Activated T-cell treated with anti-CD3 and anti-CD28 coated beads for 24 hours (primary cell): ENCODE measurements at places on chromosomes 16 and 17.

DNA sequence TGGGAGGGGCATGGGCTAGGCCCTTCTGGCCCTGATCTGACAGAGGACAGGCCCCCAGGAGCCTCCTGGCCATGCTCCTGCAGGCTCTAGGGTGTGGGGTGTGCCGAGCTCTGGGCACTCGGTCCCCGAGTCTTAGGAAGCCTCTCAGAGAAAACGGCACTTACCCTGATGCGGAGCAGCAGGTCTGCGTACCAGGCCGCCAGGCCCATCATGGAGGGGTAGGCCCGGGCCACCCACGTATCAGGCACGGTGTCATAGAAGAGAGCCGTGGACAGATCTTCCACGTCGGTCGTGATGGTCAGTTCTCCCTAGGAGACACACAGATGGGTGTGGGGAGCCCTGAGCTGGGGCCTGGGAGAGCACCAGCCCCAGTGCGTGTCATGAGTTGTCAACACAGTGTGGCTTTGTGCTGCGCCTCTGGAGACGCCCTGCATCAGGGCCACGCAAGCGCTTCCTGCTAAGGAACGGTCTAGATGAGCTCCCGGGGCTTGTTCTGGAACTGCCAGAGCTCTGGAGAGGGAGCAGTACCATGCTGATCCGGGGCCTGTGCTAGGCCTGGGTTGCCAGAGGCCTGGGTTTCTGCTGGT lies 47.9 kb downstream of the PGS1 start:
- no peak for DNase-seq

GRCh38 chr16:23152386-23153178 lies 3.3 kb upstream of the USP31 start:
- no peak for DNase-seq

DNA sequence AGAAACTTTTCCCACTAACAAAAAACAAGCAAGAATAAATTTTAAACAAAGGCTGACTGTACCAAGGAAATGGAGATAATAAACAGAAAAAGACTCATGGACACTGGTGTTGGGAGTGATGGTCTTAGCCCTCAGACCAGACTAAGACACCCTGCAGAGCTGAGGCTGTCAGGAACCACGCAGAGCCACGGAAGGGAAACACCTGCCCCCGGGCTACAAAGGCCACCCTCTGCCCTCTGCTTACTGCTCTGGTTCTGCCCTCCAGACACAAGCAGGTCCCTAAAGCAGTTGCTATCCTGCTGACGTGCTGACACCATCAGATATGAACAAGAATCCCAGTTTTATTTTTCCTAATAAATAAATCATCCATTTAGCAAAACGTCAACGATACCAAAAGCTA lies 80.0 kb downstream of the ANKRD11 start:
- DNase-seq, result no peak

DNA sequence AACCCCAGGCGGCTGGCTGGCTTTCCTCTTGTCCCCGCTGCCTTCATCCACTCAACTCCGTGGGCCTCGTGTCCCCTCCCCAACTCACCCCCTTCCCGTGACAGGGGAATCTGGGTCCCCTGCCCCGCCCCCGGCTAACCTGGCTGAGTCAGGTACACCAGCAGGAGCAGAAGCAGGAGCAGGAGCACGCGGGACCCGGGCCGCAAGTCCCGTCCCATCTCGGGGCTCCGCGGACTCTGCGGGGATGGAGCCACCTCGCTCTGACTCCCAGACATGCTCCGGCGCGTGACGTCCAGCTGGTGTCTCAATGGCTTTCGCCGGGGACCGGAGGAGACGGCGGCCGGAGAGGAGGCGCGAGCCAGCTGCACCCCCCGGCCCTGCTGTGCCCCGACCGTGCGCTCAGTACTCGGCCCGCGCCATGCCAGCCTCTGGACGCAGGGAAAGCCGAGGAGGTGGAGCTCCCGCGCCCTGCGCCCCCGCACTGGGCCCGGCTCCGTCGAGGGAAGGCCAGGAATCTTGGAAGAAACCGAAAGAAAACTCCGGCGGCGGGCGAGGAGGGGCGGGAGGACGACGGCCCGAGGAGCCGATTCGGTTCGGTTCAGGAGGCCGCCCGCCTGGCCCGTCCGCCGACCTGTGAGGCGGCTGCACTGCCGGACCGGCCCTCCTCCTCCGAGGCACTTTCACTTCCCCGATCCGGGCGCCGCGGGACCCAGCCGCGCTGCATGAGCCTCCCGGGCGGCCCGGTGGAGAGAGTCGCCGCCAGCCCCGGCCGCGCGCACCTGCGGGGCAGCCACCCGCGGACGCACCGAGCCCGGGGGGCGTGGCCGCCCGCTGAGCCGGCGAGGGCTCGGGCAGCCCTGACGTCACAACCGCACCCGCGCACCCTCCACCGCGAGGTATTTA lies at the start of the genes CXCL16 and ZMYND15:
Gene CXCL16 (minus strand): TSS at position 807 of the 903 bp plus-strand sequence. CDS start 589 bp downstream, at position 218.
Gene ZMYND15 (plus strand): TSS at position 712 of the 903 bp plus-strand sequence. CDS start 716 bp downstream, outside the sequence.
- peak; percentile 38 for DNase-seq

- no peak for DNase-seq
Observed at GRCh38 chr17:73324711-73325526, 13.1 kb upstream of the CDC42EP4 start.

- no peak for DNase-seq
Observed at GRCh38 chr17:4506175-4506813, 7.6 kb downstream of the SPNS2 start.

- no peak for DNase-seq
Observed at GRCh38 chr16:72001180-72001874, 1.1 kb upstream of the PKD1L3 start.

GRCh38 chr17:79675413-79675725 lies 55.4 kb upstream of the ENPP7 start:
- DNase-seq, result no peak

DNA sequence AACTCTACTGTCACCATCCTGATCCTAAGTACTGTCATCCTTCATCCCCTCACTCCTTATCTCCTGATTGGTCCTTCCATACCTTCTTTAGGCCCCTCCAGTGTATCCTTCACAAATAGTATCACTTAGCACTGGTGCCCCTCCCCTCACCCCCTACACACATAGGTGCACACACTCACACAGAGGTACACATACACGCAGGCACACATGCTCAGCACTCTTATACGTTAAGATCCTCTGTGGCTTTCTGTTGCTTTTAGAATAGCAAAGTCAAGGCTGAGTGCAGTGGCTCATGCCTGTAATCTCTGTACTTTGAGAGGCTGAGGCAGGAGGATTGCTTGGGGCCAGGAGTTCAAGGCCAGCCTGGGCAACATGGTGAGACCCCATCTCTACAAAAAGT lies 32.1 kb downstream of the CDRT15 start:
- DNase-seq, result no peak

DNA sequence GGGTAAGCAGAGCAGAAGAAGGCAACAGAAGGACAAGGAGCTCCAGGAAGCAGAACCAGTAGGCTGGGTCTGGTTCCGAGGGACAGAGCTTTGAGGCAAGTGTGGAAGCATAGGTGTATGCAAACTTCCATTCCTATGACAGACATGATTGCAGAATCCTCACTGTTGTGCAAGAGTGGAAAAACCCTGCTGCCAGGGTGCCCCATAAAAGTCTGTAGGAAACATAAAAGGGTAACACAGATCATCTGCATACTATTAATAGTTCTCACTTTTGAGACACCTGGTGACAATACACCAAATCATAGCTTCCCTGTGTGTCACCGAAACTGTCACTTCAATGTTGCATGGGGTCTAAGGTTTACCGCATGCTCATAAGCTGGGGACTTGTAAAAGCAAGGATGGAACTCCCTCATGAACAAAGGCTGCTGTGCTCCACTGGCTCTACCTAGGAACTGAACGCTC lies 39.7 kb downstream of the ARHGAP17 start:
- no peak for DNase-seq

DNA sequence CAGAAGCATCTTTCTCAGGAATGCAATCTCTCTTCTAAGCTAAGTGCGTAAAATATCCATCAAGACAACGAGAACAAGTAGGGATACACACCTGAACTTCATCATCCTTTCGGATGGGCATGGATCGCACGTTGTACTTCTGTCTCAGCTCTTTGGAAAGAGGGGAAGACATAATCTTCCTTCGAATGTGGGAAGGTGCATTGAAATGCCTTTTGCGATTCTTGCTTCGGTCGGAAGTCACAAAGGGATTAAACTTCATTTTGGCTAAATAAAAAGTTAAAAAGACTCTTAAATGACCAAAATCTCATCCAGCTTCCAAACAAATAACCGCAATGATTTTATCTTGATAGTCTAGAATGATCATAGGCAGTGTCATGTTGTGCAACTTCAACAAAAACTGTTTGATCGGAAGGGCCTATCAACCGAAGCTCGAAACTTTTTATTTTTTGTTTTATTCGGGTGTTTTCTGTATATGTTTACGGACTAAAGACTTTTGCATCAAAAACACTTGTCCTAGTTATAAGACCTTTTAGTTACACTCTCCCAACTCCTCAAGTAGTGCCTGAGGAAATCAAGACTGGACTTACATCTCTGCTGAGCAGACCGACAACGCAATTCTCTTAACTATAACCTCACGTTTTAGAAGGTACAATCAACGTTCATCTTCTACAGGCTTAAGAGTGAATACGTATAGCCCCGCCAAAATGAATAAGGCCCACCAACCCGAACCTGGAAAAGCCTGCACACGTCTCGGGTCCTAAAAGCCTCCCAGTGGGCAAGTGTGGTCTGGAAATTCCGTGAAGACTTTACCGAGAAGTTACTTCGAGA lies 727 bp downstream of the RPL26 start:
- DNase-seq, result no peak

GRCh38 chr16:86578061-86578599 lies at the start of gene FOXL1:
Gene FOXL1, plus strand, starts transcription at chr16:86578549. Its CDS starts 175 bp downstream, at chr16:86578724.
- no peak for DNase-seq

- no peak for DNase-seq
Observed at GRCh38 chr16:56641166-56641565, 2.7 kb downstream of the MT1A start.

DNA sequence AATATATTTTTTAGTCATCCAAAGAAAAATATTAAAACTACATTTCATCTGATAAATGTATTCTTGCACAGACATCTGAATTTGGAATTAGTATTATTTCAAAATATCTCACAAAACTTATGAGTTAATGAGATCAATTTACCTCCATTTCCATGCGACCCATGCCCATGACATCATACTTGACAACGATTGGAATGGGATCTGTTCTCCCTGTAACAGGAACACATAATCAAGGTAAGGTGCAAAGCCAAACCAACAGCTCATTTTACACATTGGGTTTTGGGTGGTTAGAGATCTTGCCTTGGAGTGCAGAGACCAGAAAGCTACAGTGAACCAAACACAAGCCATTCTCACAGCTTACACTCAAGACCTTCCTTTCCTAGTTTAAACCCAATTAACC lies 46.9 kb upstream of the ITGA2B start:
- no peak for DNase-seq

GRCh38 chr17:76540381-76541300 lies 797 bp downstream of the PRCD start:
- DNase-seq, result no peak

GRCh38 chr17:44351961-44352827 lies 7.1 kb downstream of the GRN start:
- DNase-seq, result no peak

- DNase-seq, result no peak
Observed at GRCh38 chr16:4826980-4827379, 20.1 kb downstream of the GLYR1 start.

GRCh38 chr16:14405611-14406537 lies 224.2 kb downstream of the PARN start:
- no peak for DNase-seq

GRCh38 chr17:3904501-3904900 lies 11.6 kb upstream of the CAMKK1 start:
- DNase-seq, result no peak

DNA sequence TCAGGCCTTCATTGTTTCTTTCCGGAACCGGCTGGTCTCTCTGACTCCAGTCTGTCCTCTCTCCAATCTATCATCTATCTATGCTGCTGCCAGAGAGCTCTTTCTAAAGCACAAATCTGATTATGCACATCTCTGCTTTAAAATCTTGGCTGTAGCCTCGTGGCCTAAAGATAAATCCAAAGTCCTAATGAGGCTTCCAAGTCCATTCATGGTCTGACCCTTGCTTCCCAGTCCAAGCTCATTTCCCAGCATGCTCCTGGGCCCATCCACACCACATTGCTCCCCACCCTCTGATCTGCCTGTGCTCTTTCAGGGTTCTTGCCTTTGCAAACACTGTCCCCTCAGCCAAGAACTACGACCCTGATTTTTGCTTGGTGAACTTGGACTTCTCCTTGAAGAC lies 21.5 kb upstream of the PHB1 start:
- DNase-seq, result no peak
